ENCODE measurements at places on chromosomes 7 and 10.
A peak's percentile ranks its signal among the peaks of the same experiment; 100 is the strongest.

GRCh38 chr10:113063043-113063967, 113.3 kb downstream of the TCF7L2 start:
- no peak for DNase-seq

- DNase-seq, result no peak
Observed at GRCh38 chr10:77086081-77086480, 551.5 kb downstream of the KCNMA1 start.

- no peak for DNase-seq
Observed at GRCh38 chr10:88243836-88244730, 339.0 kb downstream of the RNLS start.

GRCh38 chr10:77531441-77532001, 106.1 kb downstream of the KCNMA1 start:
- peak; percentile 90 for DNase-seq

GRCh38 chr7:107931740-107932515, 40.9 kb downstream of the DLD start:
- no peak for DNase-seq

GRCh38 chr7:34165466-34165865, 260.1 kb downstream of the BMPER start:
- DNase-seq, result no peak

DNA sequence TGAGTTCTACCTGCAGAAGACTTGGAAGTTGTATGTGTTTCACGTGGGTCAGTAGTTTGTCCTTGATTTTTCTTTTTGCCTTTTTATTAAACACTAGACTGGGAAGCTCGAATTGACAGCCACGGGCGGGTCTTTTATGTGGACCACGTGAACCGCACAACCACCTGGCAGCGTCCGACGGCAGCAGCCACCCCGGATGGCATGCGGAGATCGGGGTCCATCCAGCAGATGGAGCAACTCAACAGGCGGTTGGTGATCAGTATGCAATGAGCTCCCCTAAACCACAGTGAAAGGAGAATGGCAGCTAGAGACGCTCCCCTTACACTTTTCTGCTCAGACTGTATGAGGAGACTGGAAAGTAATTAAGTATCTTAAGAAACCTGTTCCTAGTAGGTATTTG, 126.7 kb upstream of the STK17A start:
- no peak for DNase-seq

- no peak for DNase-seq
Observed at GRCh38 chr10:114009281-114009996, 34.2 kb upstream of the ADRB1 start.

GRCh38 chr10:31660300-31660699, 268.3 kb downstream of the ARHGAP12 start:
- DNase-seq, result no peak

DNA sequence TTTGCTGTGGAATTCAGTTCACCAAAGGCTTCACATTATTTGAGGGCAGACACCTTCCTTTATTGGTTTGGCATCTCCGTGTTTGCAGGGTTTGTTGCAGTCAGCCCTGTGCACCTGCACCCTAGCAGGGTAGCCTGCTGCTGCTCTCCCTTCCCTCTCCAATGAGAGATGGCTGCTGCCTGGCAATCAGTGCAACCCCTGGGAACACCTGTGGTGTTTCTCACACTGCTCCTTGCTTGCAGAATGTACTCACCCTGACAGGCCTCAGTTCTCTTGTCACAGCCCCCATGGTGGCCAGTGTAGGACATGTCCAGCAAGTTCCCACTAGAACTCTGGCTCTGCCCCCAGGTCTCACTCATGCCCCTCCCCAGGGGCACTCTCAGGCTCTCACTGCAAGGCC, 12.1 kb upstream of the PPIA start:
- DNase-seq, result no peak

- DNase-seq, result peak; percentile 76
Observed at GRCh38 chr7:80443325-80443724, 68.5 kb downstream of the GNAT3 start.

DNA sequence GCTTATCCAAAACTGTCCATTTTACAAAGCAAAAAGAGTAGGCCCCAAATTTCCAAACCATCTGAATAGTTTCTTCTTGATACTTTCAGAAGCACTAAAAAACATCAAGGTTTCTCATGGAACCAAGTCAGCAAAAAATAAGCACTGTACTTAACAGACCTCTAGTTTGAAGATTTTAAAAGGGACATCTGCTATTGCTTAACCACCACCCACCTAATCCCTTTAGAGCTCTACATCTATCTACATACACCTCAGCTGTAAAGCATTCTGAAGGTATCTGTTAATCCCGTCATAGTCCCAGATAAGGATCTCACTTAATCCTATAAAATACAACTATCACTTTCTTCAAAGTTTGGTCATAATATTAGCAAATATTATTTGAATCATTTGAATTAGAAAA, 72.3 kb downstream of the HIBADH start:
- no peak for DNase-seq

- DNase-seq, result no peak
Observed at GRCh38 chr10:44824607-44825006, 86.5 kb upstream of the TMEM72 start.

- DNase-seq, result no peak
Observed at GRCh38 chr10:108014902-108015177, 850.3 kb upstream of the SORCS1 start.

- DNase-seq, result no peak
Observed at GRCh38 chr10:86651631-86652331, 2.6 kb upstream of the OPN4 start.

- no peak for DNase-seq
Observed at GRCh38 chr10:60958892-60959601, 15.1 kb upstream of the RHOBTB1 start.

- DNase-seq, result no peak
Observed at GRCh38 chr7:17103984-17104383, 194.5 kb upstream of the AHR start.

DNA sequence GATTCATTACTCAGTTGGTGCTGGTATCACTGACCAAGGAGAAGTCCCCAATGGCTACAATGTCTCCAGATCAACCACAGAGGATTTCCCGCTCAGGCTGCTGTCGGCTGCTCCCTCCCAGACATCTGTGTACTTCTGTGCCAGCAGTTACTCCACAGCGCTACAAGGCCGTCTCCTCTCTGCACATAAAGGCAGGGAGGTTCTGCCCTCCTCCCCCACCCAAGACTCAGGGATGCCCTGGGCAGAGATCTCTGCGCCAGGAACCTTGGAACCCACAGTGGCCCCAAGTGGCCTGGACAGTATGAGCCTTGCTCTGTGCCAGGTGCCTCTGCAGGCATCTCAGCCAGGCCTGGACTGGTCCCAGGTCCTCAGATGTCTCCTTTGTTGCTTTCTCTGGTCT, 193.4 kb upstream of the PRSS58 start:
- no peak for DNase-seq

- DNase-seq, result peak; percentile 6
Observed at GRCh38 chr10:11429439-11430052, 181.9 kb downstream of the USP6NL start.
